ENCODE measurements at places on chromosomes 5 and 9. TPM values are rescaled to one million over a fixed set of nuclear protein-coding genes. Genes with fewer than 3 reads are reported as not detected.

Gene SLCO6A1
- not detected for total RNA-seq

Gene SAXO1
- total RNA-seq: not detected

- no peak for DNase-seq
Observed at GRCh38 chr5:5983261-5983980, 394.9 kb downstream of the MED10 start.

Gene RNF130
- 28.2 TPM for total RNA-seq

DNA sequence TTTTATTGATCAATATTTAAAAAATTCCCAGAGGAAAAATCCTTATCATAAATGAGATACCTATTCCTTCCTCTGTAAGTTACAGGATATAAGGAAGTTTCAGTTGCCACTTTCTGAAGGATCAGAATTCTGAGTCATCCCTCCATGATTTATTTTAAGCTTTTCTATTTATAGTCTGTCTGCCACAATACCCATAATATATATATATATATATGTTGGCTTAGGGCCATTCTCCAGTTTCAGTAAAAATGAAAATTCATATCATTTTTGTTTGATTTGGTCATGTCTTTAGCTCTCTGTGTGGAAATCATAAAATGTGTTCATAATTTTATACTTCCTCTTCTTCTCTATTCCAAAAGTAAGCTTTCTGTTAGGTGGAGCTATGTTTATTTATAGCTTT is 215.8 kb upstream of the CYLC2 start:
- no peak for DNase-seq

DNA sequence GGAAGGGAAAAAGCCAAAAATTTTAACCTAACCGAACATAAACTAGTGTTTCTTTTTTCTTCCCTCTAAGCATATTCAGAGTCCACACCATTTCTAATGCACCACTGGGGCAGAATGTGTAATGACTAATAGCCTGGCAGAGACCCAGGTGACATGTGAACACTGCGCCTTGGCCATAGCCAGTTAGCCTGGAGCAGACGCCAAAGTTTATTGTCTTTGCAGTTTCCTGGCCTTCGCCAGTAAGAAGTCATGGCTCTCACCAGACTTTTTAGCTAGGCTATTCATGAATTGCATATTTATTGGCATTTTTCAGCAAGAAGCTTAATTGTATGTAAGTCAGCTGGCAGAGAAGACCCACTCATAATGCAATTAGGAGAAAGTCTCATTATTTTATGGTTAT is 182.8 kb upstream of the SLC27A6 start:
- no peak for DNase-seq

- DNase-seq: no peak
Observed at GRCh38 chr5:117800261-117800660, 1188.1 kb downstream of the DTWD2 start.

All from HepG2 (cell line).